ENCODE measurements at places on chromosomes 2 and 18.

DNA sequence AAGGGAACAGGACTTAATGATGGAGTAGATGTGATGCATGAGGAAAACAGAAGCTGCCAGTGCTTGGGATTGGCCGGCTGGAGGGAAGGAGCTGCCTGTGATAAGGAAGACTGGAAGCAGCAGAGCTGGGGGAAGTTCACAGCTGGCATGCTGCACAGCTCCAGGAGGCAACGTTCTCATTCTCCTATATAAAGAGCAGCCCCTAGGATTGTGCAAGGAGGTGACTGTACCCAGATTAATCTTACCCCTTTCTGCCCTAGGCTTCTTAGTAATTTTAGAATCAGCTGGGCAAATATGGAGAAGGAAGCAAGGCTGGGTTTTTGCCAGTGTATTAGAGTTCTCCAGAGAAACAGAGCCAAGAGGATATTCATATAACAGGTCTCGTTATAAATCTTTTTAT lies 155.8 kb downstream of the ALPK2 start:
- DNase-seq, result no peak

- no peak for DNase-seq
Measured at GRCh38 chr2:69914164-69914949, 552 bp upstream of the MXD1 start.

DNA sequence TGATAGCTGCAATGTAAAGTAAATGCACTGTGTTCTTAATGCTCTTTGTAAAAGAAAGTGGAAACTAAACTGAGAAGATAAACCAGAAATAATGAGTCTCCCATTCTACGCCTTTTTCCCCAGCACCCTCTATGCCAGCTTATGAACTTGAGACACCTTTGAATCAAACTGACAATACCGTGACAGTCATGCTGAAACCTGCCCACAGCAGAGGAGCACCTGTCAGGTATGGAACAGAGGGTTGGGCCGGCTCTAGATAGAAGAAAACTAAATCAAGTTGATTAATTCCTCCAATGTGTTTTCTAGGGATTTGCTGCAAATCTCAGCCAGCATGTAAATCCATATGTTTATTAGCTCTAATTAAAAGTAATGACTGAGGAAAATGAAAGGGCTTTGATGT lies 520.6 kb upstream of the RAB12 start:
- no peak for DNase-seq

DNA sequence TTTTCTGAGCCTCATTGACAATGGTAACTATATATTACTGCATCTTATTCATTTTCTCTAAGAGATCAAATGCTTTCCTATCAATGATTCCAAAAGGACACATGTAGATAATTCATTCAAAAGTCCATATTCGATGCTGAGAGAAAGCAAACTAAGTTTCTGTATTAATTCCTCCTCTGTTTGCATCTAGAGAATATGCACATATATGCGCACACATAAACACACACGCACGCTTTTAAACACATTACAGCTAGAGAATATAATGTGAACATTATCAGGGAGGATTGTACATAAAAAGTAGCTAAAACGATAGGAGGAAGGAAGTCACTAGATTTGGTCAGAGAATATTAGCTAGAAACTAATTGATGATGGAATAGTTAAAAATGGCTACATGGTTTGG lies 379.0 kb upstream of the NETO1 start:
- no peak for DNase-seq

DNA sequence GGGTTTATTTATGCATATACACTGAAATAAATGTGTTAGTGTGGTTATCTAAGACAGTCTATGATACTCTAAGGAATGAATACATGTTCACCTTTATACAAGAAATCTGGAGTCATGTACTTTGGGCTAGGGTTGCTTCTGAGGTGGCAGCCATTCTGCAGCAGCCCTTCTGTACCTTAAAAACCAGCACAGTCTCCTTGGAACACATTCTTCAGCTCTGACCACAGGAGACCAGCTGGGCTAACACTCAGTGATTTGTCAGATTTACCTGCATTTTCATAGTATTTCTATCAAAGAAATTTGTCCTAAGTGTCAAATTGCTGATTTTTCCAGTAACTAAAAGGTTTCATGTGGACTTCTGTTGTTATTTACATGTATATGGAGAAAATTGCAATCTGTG lies 167.7 kb downstream of the CAMKMT start:
- DNase-seq, result no peak

DNA sequence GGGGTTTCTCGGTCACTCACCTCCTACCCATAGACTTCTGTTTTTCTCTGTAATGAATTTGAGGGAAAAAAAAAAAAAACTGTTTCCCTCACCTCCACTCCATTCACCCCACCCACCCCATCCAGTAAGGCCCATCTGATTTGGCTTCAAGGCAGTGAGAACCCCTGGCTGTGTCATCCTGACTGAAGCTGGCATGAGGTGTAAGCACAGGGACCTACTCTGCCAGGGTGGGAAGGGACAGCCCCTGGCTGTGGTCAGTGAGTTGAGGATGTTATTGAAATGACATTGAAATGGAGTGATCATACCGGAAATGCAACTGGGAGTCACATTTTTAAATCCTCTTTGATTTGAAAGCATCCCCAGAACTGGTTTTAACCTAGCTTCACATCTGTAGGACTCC lies 19.1 kb upstream of the BCL2L11 start:
- no peak for DNase-seq

DNA sequence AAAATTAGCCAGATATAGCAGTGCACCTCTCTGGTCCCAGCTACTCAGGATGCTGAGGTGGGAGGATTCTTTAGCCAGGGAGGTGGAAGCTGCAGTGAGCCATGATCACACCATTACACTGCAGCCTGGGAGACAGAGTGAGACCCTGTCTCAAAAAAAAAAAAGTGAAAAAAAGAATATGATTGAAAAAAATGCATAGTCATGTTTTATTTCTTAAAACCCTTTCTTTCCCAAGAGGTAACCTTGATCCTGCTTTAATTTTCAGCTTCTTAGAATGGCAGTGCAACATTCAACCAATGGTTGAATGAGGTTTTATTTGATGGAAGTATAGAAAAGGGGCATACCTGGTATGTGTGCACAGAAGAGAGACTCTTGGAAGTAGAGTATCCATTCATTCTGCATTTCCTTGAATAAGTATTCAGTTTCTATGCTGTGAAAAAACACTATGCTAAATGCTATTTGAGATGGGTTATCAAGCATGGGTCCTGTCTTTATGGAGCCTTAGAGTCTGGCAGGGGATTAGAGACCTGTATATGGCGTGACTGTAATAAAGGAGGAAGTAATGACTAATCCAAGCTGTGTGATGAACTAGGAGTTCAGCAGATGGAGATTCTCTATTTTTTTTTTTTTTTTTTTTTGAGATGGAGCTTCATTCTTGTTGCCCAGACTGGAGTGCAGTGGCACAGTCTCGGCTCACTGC lies 146.3 kb downstream of the WDSUB1 start:
- DNase-seq, result no peak

GRCh38 chr2:179253226-179253625 lies 11.4 kb downstream of the SESTD1 start:
- no peak for DNase-seq

DNA sequence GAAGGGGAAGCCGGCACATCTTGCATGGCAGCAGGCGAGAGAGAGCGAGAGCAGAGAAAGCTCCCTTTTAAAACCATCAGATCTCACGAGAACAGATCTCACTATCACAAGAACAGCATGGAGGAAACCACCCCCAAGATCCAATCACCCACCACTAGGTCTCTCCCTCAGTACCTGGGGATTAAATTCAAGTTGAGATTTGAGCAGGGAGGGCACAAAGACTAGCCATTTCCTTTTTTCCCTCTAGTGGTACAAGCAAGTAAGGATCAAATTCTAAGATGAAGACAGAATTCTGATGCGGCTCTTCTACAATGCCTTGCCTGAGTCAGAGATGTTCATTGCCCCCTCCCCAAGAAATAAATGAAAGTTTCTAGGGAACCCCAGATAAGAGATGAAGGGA lies 45.6 kb upstream of the ANKRD44 start:
- peak; percentile 30 for DNase-seq

- no peak for DNase-seq
Measured at GRCh38 chr2:124908411-124908810, 883.3 kb downstream of the CNTNAP5 start.

DNA sequence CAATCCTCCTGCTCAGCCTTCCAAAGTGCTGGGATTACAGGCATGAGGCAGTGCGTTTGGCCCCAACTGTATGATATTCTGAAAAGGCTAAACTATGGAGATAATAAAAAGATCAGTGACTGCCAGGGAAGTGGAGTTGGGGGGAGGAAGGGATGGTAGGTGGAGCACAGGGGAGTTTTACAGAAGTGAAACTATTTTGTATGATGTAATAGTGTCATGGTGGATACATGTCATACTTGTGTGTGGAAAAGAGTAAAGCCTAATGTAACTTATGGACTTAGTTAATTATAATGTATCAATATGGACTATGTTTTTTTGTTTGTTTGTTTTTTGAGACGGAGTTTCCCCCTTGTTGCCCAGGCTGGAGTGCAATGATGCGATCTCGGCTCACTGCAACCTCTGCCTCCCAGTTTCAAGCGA lies 2.9 kb upstream of the GGCX start:
- DNase-seq, result no peak

- peak; percentile 56 for DNase-seq
Measured at GRCh38 chr2:222318712-222319585, 20.2 kb upstream of the PAX3 start.

- DNase-seq, result no peak
Measured at GRCh38 chr2:223832241-223832903, 5.0 kb downstream of the AP1S3 start.

DNA sequence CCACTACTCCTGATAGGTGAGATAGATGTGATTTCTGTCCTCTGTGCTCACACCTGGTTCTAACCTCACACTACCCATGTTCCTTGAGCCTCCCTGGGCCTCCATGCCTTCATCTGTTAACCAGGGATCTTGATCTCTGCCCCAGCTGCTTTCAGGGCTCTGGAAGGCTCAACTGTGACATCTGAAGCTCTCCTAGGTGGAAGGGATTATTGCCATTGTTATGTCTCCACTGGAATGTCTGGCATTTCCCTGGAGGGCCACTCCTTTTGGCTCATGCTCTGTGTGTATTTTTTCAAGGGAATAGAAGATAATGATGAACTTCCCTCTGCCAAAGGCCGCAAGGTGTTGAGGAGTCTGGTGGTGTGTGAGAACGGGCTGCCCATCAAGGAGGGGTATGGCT lies 41.2 kb downstream of the PCARE start:
- DNase-seq, result no peak

- no peak for DNase-seq
Measured at GRCh38 chr2:23789012-23789411, 137.9 kb downstream of the ATAD2B start.

Data from activated T-cell treated with anti-CD3 and anti-CD28 coated beads, Interleukin-2, amount 50 U/mL, for 48 hours (primary cell).